Cardiac septum (tissue), 1 donor: ENCODE measurements at places on chromosomes 11 and 22. TPM values are rescaled to one million over a fixed set of nuclear protein-coding genes. Genes with fewer than 3 reads are reported as not detected.

The LARGE1 gene
- total RNA-seq: 119 TPM

The VPREB1 gene
- total RNA-seq: not detected

The CNGA4 gene
- total RNA-seq: not detected

The KDM4E gene
- total RNA-seq: not detected

The OR51B2 gene
- total RNA-seq: not detected

The MIOX gene
- not detected for total RNA-seq

The CTSW gene
- total RNA-seq: 0.83 TPM

The UCP2 gene
- 12.0 TPM for total RNA-seq

The CHRNA10 gene
- total RNA-seq: 0.89 TPM

The MTMR3 gene
- total RNA-seq: 45.9 TPM

The SCGB2A2 gene
- not detected for total RNA-seq

The OOSP3 gene
- not detected for total RNA-seq
